ENCODE measurements at places on chromosomes 12 and 14.

- DNase-seq, result no peak
Measured at GRCh38 chr14:51023964-51024363, 70.9 kb downstream of the TRIM9 start.

DNA sequence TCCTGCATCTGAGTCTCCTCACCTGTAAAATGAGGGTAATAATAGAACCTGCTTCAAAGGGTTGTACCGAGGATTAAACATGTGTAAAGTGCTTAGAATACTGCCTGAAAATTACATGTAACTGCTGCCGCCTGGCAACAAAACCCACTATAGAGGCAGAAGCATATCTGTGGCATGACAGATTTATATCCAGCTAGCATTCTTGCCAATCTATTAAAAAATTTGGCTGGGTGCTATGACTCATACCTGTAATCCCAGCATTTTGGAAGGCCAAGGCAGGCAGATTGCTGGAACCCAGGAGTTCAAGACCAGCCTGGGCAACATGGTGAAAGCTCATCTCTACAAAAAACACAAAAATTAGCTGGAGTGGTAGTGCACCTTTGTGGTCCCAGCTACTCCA, 16.4 kb upstream of the KSR2 start:
- no peak for DNase-seq

- DNase-seq, result peak; percentile 28
Measured at GRCh38 chr12:27780612-27781408, 774 bp upstream of the MANSC4 start.

- peak; percentile 58 for DNase-seq
Measured at GRCh38 chr14:22002860-22003284, 329.3 kb upstream of the OR4E1 start.

DNA sequence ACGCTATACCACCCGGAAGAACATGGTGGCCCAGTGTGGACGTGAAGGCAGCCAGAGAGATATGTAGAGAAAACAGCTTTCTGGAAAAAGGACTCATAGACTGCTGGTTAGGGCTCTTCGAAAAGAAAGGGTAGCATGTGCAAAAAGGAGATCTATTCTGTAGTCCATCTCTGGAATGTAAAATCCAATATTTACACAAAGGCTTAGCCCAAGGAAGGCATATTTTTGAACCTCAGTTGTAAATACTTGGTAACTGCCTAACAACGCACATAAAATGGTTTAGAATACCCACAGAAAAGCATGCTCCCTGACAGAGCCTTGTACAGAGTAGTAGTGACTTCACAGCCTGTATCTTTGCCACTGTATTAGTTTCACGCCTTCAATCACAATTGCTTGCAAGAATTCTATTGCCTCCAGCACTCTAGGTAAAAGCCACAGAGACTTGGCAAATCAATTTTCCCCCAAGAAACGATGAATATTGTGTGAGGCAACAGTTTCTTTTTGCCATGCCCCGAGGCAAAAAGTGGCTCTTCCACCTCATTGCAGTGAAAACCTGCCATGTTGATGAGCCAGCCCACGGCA, 59.2 kb downstream of the TRIM9 start:
- no peak for DNase-seq

- DNase-seq, result no peak
Measured at GRCh38 chr12:106274575-106275121, 26.8 kb upstream of the CKAP4 start.

- DNase-seq, result no peak
Measured at GRCh38 chr12:105261010-105261409, 25.0 kb upstream of the APPL2 start.

GRCh38 chr14:58783792-58784511, 146.2 kb downstream of the DACT1 start:
- DNase-seq, result no peak

DNA sequence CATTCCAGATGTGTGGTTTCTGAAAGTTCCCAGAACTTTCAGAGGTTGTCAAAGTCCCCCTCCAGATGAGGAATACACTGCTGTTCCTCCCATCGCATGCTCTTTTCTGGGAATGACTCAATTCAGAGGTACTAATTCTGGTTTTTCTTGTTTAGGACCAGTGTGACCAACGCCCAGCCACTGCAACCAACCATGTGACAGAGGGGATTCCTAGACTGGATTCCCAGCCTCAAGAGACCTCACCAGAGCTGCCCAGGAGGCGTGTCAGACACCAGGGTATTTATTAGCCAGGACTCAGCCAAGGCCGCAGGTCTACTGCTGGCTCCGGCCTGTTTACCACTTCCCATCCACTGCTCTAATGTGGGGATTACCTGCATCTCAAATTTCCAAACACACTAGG, 24.2 kb downstream of the TRAFD1 start:
- DNase-seq, result no peak

DNA sequence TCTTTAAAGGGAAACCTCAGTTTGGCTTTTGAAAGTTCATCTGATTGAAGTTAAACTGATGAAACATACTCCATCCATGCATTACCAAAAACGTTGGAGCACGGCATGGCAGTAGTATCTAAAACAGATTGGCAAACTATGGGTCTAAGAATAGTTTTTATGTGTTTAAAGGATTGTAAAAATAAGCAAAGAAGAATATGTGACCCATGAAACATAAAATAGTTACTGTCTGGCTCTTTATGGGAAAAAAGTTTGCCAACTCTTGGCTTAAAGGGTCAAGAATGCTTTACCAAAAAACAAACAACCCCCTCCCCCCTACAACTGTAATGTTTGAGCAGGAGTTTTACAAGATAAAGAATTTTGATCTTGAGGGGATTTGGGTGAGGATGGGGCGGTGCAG, 32.6 kb downstream of the TRAF3 start:
- no peak for DNase-seq

DNA sequence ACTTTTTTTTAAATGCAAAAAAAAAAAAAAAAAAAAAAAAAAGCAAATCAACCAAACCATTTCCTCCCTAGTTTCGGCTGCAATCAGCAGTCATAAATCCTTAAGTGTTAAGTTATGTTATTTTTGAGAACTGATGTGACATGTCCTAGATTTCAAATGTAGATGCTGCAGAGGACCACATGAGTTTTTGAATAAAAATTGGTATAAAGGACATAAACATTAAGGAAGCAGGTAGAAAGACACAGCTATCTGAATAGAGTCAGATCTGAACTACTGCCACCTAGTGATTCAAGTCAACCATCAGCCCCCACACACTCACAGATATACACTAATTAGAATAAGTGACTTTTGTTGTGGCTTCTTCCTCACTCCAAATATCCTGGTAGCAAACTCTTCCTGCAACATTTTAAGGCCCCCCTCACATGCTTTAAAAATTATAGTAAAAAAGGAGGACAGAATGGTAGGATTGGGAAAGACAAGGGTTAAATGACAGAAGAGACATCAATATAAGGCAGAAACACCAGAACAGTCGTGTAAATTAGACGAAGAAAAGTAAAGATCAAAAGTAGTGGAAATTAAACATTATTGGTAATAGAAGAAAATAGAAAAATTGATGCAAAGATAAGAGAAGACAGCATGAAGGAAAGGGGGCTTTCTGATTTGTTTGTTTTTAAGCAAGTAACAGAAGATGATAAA, 394.5 kb upstream of the ATP2B1 start:
- DNase-seq, result peak; percentile 17

GRCh38 chr12:26389343-26389742, 194.0 kb downstream of the SSPN start:
- DNase-seq, result no peak

GRCh38 chr12:56836800-56837663, 73.9 kb downstream of the HSD17B6 start:
- DNase-seq, result peak; percentile 17

DNA sequence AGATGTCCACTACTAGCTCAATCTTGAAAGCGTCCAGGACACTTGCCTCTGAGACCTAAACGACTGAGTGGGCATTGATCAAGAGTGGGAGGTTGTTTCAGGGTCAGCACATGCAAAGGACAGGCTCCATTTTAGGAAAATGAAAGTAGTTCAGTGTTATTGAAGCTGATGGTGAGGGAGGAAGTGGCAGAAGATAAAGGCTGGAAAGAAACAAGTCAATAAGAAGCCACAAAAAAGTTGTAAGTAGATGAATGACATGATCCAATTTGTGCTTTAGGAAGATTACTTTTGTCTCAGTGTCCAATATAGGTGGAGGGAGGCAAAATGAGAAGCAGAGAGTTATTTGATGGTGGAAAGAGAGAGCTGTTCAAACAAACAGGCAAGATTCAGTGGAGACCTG, 22.0 kb downstream of the GPR65 start:
- DNase-seq, result no peak

DNA sequence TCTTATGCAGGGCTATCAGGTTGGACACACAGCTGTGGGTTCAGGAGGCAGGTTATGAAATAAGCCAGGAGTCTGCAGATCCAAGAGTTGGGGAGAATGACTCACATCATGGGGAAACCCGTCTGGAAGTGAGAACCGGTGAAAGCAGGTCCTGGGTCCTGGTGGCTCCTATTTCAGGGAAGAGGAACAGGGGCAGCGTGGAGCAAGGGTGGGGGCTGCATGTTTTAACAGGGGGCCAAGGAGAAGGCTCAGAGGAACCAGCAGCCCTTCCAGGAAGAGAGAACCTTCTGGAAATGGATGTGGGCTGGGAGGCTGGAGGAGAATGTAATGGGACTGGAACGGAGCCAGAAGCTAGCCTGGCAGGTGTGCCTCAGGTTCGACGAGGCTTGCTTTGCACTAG, 7.8 kb upstream of the KRT74 start:
- no peak for DNase-seq

DNA sequence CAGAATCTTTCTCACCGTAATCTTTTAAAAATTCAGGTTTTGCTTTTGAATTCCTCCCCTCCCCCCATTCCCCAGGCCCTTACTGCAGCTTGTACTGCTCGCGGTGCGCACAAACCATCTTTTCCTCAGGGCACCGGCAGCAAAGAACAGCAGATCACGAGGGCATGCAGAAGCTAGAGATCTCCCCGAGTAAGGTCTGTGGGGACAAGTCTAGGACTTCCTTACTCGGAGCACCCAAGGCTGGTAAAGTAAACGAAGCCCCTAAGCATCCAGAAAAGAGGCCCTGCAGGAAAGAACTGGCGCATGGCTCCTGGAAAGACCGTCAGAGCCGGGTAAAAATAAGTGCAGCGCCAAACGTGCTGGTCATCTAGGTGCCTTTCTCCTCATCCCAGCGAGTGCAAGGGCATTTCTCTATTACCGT, 727 bp downstream of the LDHB start:
- DNase-seq, result peak; percentile 25

DNA sequence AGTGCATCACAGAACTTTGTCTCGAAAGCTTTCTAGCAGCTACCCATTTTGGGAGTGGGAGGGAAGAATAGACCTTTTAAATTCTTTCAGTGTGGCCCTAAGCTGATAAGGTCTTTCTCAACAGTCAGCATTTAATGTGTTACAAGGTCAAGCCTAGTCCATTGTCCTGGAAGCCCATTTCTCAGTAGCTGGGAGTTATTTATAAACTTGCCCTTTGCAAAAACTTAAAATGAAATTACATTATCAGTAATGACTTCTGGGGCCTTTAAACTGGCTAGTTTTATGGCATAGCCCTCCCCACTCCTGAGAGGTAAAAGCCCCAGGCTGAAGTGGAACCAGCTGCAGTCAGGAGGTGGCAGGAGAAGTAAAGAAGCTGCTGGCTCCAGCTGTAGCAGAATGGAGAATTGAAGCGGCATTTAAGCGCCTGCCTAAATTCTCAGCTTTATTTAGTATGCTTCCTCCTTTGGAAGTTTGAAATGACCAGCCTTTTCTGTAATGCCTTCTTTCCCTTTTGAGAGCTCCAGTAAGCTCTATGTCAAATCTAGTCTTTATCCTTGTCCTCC, 12.4 kb downstream of the COPZ1 start:
- no peak for DNase-seq

GRCh38 chr12:19856389-19856788, 417.1 kb downstream of the AEBP2 start:
- DNase-seq, result no peak

DNA sequence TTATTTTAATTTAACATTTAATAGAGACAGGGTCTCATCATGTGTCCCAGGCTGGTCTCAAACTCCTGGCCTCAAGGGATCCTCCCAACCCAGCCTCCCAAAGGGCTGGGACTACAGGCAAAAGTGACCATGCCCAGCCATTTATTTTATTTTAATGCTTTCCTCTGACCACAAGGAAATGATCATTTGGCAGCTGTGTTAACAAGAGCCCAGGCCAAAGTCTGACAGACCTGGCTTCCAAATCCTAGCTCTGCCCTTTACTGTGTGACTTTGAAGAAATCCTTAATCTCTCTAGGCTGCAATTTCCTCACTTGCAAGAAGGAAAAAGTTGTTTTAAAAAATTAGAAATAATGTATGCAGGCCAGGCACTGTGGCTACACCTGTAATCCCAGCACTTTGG, 16.7 kb upstream of the GCH1 start:
- no peak for DNase-seq

DNA sequence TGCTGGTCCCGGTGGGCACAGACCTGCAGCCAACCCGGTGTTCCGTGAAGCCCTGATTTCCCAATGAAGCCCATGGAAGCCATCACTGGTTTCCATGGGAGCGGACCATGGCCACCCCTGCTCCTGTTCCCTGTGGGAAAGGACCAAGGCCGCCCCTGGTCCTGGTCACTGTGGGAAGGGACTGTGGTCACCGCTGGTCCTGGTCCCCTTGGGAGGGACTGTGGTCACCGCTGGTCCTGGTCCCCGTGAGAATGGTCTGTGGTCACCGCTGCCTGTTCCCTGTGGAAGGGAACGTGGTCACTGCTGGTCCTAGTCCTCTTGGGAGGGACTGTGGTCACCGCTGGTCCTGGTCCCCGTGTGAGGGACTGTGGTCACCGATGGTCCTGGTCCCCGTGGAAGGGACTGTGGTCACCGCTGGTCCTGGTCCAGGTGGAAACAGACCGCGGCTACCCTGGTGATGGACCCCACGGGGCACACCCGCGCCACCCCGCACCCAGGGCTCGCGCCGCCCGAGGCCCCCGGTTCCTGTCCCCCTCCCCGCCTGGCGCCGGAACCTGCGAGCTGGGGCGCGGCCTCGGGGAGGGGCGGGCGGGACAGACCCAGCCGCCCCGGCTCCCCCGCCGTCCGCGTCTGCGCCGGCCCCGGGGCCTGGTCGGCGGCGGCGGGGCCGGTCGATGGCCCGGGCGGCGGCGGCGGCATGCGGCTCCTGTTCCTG, at the start of gene GLT1D1:
Gene GLT1D1, plus strand, starts transcription at position 594 of the 715 bp plus-strand sequence. Its CDS starts 104 bp downstream, at position 698.
- DNase-seq, result no peak

DNA sequence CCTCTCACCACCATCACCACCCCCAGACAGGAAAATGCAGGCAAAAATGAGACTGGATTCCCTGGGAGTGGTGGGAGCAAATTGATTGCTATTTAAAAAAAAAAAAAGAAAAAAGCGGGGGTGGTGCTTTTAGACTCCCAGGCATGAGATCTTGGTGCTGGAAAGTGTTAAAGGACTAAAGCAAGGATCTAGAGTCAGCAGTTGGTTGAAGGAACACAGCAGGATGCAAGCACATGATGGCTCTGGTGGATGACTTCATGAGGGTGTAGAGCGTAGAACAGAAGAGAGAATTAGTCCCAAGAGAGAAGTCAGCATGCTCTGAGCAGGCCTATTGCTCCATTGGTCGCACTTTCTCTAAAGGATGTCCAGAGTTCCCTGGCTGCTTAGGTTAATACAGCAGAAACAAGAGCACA, 183.8 kb upstream of the HMGA2 start:
- no peak for DNase-seq

GRCh38 chr14:41037388-41037787, 569.3 kb upstream of the LRFN5 start:
- DNase-seq, result no peak

Measured in CD4-positive, alpha-beta T cell treated with Interleukin-4 for 1 hour (primary cell).